ENCODE measurements at places on chromosomes 13 and 19.
A peak's percentile ranks its signal among the peaks of the same experiment; 100 is the strongest.

- no peak for DNase-seq
These were observed 617 bp downstream of the SKA3 start for GRCh38 chr13:21175656-21176214.

GRCh38 chr19:10961073-10961860, 437 bp downstream of the SMARCA4 start:
- no peak for DNase-seq

GRCh38 chr13:73081256-73081915, 22.6 kb downstream of the KLF5 start:
- DNase-seq: no peak

- no peak for DNase-seq
These were observed 5.4 kb downstream of the LMTK3 start for GRCh38 chr19:48506138-48506733.

DNA sequence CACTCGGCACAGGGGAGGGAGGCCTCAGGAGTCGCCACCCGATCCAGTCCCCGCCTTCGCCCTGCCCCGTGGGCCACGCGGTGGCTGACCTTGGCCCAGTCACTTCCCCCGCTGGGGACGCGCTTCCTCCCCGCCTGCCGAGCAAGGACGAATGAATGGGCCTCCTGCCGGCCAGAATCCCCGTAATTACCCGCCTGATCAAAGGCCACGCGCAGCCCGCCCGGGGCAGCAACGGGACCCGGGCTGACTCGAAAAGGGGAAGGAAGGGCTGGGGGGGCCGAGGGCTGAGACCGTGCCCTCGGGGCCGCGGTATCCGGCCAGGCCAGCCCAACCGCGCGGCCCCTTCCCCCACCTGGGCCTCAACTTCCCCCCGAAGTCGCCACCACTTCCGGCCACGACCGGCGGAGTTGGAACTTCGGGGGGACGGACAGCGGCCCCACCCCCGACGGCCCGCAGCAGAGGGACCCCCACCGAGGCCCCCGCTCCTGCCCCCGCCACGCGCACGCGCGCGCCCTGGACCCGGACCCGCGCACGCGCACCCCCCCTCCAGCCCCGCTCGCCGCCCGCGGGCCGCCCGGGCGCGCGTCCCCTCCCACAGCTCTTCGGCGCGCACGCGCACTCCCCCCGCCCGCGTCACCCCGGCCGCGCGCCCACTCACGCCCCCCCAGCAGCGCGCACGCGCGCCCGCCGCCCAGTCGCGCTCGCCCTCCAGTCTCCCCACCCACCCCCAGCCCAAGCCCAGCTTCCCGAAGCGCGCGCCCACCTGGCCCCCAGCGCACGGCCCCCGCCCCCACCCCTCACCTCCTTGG, 520 bp downstream of the ZNF787 start:
- peak; percentile 28 for DNase-seq

DNA sequence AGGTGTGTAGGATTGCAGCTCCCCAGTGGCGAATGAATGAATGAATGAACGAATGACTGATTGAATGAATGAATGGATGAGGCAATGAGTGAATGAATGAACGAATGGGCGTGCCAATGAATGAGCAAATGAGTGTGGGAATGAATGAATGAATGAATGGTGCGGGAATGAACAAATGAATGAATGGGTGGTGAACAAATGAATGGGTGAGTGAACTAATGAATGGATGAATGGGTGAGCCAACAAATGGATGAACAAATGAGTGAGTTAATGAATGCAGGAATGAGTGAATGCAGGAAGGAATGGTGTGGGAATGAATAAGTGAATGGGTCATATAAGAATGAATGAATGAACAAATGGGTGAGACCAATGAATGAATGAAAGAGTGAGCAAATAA, 14.7 kb downstream of the ANKRD24 start:
- no peak for DNase-seq

GRCh38 chr19:58543826-58544590, at the start of gene TRIM28:
Gene TRIM28, plus strand, starts transcription at chr19:58544064. Its CDS starts 694 bp downstream, at chr19:58544758.
- peak; percentile 92 for DNase-seq

DNA sequence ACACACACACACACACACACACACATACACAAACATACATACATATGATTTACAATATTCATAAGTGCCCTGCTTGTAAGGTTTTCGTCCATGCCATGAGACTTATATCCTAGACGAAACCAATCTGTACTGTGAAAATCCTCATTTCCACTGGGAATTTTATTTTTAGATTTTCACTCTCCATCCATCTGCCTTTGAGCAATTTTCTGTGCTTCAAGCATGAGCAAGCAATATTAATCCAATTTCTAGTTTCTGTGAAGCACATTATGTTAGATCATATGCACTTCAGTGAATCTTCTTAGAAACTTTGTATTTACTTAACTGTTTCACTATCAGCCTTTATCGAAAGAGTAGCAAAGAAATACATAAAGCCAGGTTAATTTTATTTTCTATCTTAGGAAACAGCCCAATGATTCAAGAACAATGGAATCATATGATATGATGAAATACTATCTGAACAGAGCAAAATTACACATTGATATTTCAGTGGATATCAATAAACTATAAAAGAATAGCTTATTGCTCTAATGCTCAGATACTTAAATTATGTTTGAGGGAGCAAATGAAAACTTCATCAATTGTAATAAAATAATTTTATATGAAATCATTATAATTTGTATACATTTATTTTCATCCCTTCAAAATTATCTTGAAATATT, 1100.7 kb upstream of the MIR17HG start:
- no peak for DNase-seq

GRCh38 chr13:93851236-93851635, 624.6 kb downstream of the GPC6 start:
- no peak for DNase-seq

DNA sequence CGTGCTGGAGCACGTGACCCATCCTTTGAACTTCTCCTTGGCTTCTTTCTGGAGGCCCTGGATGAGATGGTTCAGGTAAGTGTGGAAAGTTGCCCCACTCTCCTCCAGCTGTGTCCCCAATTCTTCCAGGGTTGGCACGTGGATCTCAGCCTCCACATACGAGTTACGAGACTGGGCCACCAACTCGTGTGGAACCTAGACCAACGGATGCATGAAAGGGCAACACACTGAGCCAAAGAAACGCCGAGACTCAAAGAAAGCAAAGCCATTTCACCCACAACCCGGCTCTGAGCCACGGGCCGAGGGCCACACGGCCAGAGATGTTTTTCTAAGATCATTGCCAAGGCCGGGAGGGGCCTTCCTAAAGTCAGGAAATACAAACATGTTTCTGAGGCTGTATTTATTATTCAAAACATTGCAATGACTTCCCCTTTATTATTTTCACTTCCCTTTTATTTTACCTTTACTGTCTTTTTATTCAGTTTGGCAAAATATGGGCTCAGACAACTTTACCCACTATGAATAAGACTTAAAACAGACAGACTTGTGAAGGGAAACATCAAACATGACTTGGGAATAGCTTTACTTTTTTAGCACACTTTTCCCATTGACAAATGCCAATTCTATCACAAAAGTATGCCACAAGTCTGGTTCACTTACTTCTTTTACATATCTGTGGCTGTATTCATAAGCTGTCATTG, 94.6 kb downstream of the KL start:
- DNase-seq: no peak

GRCh38 chr19:52211926-52212571, 22.2 kb downstream of the PPP2R1A start:
- no peak for DNase-seq

GRCh38 chr19:48807590-48808308, 3.1 kb downstream of the BCAT2 start:
- DNase-seq: no peak

DNA sequence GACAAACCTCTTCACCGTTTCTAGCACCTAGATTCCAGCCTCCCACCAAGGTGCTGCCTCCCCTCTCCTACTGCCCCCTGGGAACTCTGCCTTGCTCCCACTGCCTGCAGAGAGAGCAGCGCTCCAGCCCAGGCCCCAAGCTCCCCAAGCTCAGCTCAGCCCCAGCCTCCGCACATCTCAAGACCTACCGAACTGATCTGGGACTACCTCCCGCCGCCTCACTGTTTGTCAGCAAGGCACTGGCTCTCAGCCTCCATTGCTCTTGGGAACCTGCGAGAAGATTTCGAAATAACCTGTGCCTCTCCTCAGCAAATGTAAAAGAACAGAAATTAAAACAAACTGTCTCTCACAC, 92.4 kb upstream of the GPR183 start:
- DNase-seq: no peak

DNA sequence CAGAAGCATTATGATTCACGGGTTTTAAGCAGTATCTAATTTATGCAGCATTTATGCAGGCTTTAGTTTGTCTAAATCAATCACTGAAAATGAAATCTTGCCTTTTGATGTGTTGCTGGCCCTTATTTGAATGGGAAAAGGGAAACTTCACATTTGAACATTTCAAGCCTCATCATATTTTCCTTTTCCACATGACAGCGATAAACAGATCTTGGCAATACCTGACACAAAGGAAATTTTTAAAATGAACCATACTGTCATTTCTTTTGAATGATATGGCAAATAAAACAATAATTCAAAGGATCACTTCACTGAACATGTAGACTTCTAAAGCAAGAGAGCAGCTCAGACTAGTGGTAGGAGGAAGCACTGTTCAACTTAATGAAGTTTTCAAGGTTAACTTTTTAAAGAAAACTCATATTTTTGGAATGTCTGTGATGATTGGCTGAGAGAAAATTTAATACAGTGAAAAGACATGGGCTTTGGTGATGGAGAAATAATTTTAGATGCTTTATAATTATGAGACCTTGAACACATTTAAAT, 198.1 kb downstream of the OXGR1 start:
- DNase-seq: no peak

DNA sequence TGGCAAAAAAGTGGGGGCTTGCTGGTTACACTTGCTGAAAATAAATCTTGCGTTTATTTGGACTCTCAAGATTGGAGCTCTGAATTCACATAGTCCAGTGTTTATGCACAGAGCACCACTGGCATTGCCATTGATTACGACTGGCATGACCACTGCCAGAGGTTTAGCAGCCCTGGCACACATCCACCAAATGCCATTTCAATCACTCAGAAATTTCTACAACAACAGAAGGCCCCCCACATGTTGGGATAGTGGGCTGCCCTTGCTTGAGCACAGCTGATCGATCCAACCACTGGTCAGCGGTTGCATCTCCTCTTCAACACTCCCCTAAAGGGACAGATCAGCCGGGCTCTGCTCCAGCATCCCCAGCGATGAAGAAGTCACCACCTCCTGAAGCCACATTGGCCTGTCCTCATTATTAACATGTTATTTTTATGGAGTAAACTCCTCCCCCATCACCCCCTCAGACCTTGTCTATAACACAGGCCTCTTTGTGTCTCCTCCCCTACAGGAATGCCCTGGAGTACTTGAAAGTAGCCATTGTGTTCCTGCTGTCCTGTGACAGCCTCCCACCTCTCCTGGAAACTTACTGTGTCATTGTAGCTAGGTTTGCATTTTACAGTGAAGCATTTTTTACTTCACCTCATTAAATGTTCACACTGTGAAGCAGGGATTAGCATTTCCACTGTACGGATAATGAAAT, 51.3 kb downstream of the CDADC1 start:
- no peak for DNase-seq

- no peak for DNase-seq
These were observed 313.7 kb upstream of the ATXN8OS start for GRCh38 chr13:69793783-69794453.

- no peak for DNase-seq
These were observed 512.0 kb upstream of the PCDH20 start for GRCh38 chr13:61927648-61928047.

DNA sequence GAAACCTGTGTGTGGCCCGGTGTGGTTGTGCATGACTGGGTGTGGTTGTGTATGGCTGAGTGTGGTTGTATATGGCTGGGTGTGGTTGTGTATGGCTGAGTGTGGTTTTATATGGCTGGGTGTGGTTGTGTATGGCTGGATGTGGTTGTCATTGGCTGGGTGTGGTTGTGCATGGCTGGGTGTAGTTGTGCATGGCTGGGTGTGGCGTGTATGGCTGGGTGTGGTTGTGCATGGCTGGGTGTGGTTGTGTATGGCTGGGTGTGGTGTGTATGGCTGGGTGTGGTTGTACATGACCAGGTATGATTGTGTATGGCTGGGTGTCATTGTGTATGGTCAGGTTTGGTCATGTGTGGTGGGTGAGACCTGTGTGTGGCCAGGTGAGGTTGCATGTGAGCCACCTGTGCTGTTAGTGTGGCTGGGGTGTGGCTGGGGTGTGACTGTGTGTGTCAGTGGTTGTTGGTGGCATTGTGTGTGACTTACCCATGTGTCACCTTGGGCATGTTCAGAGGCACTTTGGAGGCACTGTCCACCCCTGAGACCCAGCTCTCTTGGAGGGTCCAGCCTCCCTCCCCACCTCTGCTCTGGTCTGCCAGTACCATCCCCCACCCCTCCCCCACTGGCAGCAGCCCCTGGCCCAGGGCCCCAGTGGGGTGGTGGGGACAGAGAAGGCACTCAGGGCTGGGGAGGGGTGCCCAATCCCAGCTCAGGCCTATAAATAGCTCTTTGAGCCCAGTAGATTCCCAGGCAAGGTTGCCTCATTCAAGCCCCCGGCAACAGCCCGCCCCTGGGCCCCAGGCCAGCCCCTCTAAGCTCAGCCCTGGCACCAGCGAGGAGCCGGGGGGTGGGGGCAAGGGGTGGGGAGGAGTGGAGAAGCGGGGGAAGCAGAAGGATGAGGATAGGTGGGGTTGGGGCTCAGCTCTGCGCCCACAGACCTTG, 3.9 kb upstream of the NCAN start:
- DNase-seq: no peak

- no peak for DNase-seq
These were observed 24.1 kb downstream of the ARHGEF18 start for GRCh38 chr19:7372810-7373209.

- DNase-seq: no peak
These were observed at the start of gene THSD1 for GRCh38 chr13:52405767-52406494. Gene THSD1, minus strand, starts transcription at chr13:52406172. Its CDS starts 3,572 bp downstream, at chr13:52402600.

GRCh38 chr13:72126424-72126823, 259.4 kb upstream of the DACH1 start:
- DNase-seq: no peak

DNA sequence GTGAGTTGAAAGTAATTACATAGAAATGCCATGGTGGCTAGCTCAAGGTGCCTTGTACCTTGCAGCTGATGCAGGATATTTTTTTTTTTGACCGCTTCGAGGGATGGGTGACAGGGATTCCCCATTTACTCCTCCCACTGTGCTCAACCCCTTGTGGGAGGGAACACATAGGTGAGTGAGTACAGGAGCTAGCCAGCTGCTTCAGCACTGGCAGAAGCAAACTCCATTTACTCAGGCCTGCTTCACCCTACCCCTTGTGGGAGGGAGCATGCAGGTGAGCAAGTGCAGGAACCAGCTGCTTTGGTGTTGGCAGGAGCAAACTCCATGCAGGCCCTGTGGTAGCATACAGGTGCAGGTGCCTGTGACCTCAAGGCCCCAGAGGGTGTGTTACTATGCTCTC, 330.1 kb downstream of the TDRD3 start:
- DNase-seq: no peak

GRCh38 chr13:21823949-21824348, 153.1 kb downstream of the FGF9 start:
- DNase-seq: no peak

DNA sequence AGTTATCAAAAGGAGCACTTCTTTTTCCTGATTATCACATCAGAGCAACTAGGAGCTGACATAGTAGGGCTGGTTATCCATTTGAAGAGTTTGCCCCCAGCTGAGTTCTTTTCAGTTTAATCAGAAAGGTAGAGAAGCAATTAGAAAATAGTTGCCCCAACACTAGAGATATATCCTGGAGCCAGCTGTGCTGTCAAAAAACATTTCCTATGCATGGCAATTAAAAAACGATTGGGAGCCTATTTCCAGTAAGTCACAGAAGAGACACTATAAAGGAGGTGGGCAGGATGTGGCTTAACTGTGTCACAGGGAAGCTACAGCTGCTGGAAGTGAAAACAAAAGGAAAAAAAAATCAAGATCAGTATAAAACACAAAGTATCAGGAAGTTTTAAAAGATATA, 155.7 kb upstream of the SLITRK1 start:
- no peak for DNase-seq

Measured in thoracic aorta (tissue), 2 donors.